ENCODE measurements at places on chromosomes 7 and 10.

- no peak for DNase-seq
Measured at GRCh38 chr7:7002418-7003062, 176.5 kb upstream of the CCZ1B start.

GRCh38 chr7:115047958-115048720 lies 126.2 kb downstream of the MDFIC start:
- no peak for DNase-seq

DNA sequence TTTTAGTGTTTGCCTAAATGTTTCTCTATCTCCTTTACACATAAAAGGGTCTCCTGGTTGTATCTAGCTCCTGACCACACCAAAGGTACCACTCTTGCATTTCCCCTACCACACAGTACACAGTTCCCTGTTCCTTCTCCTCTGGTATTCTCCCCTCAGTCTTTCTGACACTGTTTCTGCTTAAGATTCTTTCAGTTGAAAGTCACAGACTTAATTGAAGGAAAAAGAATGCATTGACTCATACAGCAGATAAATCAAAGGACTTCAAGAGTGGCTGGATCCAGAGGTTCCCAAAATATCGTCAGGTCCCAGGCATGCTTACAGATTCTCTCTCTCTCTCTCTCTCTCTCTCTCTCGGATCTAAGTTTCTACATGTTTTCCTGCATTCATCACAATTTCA lies 185.6 kb upstream of the LRGUK start:
- DNase-seq: no peak

GRCh38 chr10:128539510-128540127 lies 413.4 kb upstream of the MKI67 start:
- DNase-seq: no peak

DNA sequence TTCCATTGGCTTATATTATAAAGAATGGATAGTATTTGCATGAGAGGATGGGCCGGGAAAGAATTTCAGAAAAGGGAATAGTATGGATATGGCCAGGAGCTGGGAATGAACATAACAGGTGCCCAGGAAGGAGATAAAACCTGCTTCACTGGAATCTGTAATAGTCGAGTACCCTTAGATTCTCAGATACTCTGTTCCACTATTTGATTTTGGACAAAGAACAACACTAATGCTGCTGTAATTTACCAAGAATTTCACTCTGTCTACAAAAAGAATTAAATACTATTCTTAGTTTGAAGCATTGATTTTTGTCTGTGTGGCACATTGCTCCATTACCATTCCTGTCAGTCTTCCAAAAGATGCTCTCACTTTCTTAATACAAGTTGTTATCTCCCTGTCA lies 718.2 kb upstream of the LRRN3 start:
- DNase-seq: no peak

GRCh38 chr10:131736321-131736980 lies 164.4 kb upstream of the PPP2R2D start:
- DNase-seq: no peak

- no peak for DNase-seq
Measured at GRCh38 chr7:69122953-69123352, 475.3 kb upstream of the AUTS2 start.

GRCh38 chr7:904847-905246 lies 28.5 kb downstream of the GET4 start:
- no peak for DNase-seq

DNA sequence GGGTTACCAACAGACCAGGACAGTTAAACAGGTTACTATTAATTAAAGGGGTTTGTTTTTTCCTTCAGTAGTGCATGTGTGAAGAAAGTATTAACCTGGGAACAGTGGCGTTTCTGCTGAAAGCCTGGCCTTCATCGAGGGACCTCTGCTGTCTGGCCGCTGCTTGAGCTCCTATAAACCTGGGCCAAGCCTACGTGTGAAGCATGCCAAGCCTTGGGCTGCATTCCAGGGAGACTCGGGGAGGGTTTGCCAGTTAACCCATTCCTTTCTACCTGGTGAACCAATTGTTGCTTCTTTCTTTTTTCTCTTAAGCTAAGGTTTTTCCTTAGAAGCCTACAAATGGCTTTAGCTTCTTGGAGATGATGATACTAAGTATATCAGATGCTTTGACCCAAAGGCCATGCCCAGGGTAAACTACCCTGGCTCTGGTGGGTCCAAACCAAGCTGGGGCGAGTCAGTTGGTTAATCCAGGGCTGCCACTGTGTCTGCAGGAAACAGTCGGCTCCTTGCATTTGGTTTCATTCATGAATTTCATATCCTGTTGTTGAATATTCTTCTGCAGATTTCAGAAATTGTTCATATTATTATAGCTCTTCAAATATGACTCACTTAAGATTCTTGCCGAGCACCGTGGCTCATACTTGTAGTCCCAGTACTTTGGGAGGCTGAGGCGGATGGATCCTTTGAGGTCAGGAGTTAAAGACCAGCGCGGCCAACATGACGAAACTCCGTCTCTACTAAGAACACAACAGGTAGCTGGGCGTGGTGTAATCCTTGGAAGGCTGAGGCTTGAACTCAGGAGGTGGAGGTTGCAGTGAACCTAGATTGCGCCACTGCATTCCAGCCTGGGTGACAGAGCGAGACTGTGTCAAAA lies 23.8 kb downstream of the PFKP start:
- DNase-seq: no peak

DNA sequence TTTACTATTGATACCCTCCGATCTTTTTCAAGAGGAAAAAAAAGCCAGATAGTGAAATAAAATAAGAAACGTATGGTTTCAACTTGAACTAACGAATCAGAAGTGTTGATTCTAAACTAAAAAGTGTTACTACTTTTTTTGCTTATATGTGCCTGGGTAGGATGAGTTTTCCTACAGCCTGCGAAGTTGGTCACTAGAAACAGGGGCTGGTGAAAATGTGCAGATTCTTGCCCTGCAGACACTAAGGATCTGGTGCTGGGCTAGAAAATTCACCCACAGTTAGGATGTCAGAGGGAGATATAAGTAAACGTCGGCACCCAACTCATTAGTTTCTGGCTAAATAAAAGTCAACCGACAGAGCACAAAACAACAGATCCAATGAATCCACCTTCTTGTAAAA lies 298.7 kb upstream of the NFE2L3 start:
- no peak for DNase-seq

- no peak for DNase-seq
Measured at GRCh38 chr7:85673876-85674275, 487.0 kb upstream of the SEMA3D start.

- no peak for DNase-seq
Measured at GRCh38 chr10:22606164-22606614, 108.2 kb downstream of the PIP4K2A start.

DNA sequence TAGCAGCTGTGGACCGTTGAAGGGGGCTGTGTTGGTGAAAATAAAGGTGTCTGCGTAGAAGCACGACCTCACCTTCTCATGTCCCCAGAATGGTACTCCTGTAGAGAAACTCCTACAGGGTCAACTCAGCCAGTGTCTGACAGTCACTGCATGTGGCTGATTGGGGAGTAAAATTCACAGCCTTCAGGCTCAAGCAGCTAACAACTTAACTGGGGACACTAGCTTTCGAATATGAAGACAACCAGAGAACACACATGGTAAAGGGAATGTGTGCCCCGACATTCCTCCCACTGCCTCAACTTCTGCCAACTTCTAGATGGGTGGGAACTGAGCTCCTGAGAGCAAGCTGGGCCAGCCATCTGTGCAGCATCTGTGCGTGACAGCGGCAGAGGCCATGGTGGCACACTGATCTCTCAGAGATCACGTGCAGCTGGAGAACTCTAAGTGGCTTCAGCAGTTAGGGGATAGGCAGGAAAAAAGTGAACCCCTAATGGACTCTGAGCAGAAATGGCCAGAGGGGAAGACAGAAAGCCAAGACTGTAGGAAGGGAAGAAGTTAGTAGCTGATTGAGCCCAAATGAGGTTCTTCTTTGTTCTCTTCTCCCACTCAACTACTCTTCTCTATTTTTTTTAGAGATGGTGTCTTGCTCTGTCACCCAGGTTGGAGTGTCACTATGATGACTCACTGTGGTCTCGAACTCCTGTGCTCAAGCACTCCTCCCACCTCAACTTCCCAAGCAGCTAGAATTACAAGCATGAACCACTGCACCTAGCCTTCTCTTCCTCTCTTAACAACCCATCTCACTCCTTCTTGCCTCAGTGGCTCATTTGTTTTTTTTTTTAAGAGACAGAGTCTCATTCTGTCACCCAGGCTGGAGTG lies 280.8 kb downstream of the ZEB1 start:
- DNase-seq: no peak

- DNase-seq: no peak
Measured at GRCh38 chr10:17354781-17355180, 99.6 kb downstream of the ST8SIA6 start.

- DNase-seq: no peak
Measured at GRCh38 chr10:12958546-12959110, 42.9 kb downstream of the CCDC3 start.

DNA sequence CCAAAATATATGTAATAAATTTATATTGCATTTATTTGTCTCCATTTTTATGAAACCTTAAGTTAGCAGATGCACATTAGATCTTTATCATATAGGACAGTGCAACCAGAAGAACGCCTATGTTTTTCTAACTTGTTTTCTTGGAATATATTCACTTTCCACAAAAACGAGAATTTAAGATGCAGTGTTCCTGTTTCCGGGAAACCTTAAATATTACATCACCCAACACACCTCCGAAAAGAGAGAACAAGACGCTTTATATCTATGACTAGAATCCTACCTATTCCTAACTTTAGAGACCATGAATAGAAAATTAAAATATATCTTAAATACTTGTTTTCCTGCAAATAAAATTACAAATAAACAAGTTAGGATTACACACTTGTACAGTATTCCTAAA lies 1.9 kb downstream of the EZH2 start:
- no peak for DNase-seq

DNA sequence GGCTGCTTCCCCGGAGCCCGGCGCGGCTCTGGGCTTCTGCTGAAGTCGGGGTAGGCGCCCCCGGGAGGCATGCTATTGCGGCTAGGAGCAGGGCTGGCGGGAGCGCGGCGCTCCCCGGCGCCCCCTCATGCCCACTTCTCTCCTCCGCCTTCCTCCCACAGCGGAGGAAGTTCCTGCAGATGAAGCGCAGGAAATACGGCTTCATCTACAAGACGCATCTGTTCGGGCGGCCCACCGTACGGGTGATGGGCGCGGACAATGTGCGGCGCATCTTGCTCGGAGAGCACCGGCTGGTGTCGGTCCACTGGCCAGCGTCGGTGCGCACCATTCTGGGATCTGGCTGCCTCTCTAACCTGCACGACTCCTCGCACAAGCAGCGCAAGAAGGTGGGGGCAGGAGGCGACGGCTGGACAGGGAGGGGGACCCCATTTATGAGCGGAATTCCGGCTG lies 479 bp downstream of the CYP26A1 start:
- no peak for DNase-seq

- no peak for DNase-seq
Measured at GRCh38 chr7:38744746-38745145, 113.6 kb upstream of the AMPH start.

GRCh38 chr10:125112697-125113494 lies 47.5 kb downstream of the CTBP2 start:
- DNase-seq: no peak

DNA sequence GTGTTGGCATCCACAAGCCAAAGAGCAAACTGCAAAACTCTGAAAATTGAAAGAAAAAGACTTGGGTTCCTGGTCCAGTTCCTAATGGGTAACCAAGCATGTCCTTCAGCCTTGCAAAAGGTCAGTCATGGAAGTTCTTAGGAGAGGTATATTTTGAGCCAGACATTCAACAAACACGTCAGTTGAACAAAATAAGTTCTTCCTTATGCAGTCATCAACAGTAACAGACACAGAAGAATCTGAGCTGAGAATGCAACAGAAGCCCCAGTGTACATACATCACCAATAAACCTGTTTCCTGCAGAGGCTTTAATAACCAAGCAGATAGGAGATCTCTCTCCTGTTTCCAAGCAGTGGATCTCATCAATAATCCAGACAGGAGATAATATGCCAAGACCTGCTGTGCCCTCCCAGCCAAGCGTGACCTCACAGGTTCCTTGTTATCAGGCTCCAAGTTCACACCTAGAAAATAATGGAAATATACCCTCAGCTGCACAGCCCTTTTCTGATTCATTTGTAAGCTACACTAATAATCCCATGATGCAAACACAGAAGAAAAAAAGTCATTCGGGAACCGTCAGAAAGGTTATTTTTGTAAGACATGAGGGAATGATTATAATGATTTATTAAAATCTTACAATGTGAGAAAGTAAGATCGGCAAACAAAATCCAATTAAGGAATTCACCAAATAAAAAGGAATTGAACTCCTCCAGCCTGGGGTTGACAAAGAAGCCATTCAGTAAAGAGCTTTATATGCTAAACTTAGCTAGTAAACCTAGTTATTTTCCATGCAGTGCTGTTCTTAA lies 90.7 kb downstream of the DGKI start:
- no peak for DNase-seq

DNA sequence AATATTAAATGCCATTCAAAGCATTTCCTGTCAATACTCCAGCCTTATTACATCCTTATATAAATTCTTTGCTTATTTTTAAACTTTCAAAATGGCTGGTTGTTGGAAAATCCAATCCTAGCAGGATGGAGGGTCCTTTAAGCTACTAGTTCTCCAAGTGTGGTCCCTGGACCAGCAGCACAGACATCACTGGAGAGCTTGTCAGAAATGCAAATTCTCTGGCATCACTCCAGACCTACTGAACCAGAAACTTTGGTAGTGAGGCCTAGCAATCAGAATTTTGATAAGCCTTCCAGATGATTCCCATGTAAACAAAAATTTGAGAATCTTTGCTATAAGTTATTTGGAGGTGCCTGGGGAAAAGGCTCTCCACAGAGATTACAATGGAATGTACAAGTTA lies 43.8 kb downstream of the CALCR start:
- no peak for DNase-seq

- DNase-seq: no peak
Measured at GRCh38 chr10:72104472-72105097, 16.2 kb upstream of the SPOCK2 start.

GRCh38 chr7:55100544-55101327 lies 81.9 kb downstream of the EGFR start:
- no peak for DNase-seq

GRCh38 chr7:18552316-18552916 lies 56.9 kb downstream of the HDAC9 start:
- DNase-seq: no peak

DNA sequence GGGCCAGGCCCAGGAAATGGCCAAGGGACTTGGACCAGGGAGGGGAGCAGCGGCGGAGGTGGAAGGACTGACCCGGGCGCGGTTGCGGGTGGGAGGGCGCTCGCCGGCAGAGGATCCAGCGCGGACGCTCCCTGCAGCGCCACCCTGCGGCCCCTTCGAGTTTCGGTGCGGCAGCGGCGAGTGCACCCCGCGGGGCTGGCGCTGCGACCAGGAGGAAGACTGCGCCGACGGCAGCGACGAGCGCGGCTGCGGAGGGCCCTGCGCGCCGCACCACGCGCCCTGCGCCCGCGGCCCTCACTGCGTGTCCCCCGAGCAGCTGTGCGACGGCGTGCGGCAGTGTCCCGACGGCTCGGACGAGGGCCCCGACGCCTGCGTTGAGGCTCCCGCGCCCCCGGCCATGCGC lies 16.8 kb upstream of the ZNF467 start:
- DNase-seq: no peak

DNA sequence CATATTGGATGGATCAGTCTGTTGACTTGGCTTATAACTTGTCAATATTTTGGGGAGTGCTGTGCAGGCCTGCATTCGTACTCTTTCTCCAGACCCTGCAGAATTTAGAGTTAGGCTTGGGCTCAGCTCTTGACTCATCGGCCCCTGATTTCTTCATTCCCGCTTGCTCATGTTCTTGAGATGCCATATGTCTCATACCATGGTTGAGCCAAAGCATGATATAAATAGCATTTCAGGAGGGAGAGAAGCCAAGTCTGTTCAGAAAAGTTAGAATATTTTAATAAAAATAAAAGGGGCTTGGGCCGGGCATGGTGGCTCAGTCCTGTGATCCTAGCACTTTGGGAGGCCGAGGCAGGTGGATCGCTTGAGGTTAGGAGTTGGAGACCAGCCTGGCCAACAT lies 898.1 kb downstream of the TYW1 start:
- DNase-seq: no peak

Data from renal cortex interstitium (tissue), 15 donors.